GM04504 (cell line): ENCODE measurements at places on chromosomes 2 and 18.

GRCh38 chr2:176769021-176769420 is 443.6 kb upstream of the HNRNPA3 start:
- DNase-seq, result no peak

GRCh38 chr18:39872651-39873050 is 2082.4 kb upstream of the PIK3C3 start:
- no peak for DNase-seq

DNA sequence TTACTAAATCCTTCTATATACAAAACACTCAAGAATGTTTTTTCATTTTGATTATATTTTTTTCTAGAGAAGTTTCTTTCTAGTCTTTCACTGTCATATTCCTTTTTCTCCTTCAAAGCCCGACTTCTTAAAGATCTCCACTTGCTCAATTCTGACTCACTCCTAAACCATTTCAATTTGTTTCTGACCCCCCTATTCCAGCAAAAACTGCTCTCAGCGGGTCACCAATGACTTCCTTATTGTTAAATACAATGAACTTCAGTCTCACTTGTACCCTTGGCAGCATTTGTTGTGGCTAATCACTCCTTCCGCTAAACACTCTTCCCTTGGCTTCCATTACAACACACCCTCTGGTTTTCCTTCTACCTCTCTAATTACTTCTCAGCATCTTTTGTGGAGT is 111.1 kb upstream of the RBBP8 start:
- DNase-seq, result no peak

DNA sequence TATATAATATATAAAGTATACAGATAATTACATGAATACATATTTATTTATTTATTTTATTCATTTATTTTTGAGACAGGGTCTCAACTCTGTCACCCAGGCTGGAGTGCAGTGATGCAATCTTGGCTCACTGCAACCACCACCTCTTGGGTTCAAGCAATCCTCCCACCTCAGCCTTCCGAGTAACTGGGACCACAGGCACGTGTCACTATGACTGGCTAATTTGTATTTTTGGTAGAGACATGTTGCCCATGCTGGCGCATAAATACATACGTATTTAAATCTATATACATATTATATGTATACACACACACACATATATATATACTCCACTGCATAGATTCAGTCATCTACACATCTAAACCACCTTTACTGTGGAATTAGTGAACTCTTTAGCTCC is 20.6 kb upstream of the NDUFV2 start:
- no peak for DNase-seq

DNA sequence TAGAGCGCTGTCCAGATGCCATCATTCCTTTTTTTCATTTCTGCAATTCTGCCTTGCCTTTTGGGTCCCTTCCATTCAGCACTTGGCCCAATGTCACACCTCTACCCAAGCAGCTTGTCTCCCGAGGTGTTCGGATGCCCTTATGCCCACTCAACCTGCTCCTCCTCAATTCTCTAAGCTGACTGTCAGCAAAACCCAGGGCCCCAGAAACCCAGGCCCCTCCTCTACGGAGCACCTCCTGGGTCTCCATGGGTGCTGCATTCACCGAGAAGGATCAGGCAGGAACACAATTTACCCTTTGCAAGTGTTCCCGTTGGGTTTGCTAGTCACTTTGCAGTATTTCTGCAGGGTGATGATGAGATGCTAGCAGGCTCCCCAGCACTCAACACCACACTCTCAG is 86.7 kb upstream of the RAB6C start:
- DNase-seq, result no peak

GRCh38 chr2:98598781-98599428 is 9.4 kb downstream of the COA5 start:
- DNase-seq, result no peak

DNA sequence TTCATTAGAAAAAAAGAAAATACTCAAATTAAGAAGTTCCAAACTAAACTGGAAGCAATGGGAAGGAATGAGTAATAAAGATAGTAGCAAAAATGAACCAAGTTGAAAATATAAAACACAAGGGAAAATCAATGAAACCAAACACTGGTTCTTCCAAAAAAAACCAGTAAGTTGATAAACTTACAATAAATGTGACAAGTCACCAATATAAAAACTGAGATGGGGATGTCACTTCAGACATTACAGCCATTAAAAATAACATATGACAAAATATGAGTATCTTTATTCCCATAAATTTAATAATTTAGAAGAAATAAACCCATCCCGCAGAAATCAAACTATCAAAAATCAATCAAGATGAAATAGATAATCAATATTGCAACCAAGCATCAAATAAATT is 633.9 kb upstream of the RAB6C start:
- no peak for DNase-seq
